ENCODE measurements at places on chromosomes 5 and 9. TPM values are rescaled to one million over a fixed set of nuclear protein-coding genes. Genes with fewer than 3 reads are reported as not detected.

RPL12 gene
- 2,657 TPM for polyA plus RNA-seq

SEMA6A gene
- polyA plus RNA-seq = 40.2 TPM

RLN1 gene
- 0.43 TPM for polyA plus RNA-seq

TMEM174 gene
- polyA plus RNA-seq = 0.08 TPM

ANKRD20A1 gene
- 0.42 TPM for polyA plus RNA-seq

SPATA31A3 gene
- polyA plus RNA-seq = not detected

SHC3 gene
- 1.1 TPM for polyA plus RNA-seq

B4GALT7 gene
- polyA plus RNA-seq = 21.4 TPM

GRCh38 chr5:56774957-56775356 lies 40.4 kb upstream of the MAP3K1 start:
- H3K27me3 ChIP-seq = no peaks in the 10 kb centered on the region
- no peak for DNase-seq
- H3K4me3 ChIP-seq = no peak overlapping the region
- H3K36me3 ChIP-seq = no peaks in the 10 kb centered on the region
- no peak overlapping the region for H3K27ac ChIP-seq
- no peaks in the 10 kb centered on the region for H3K4me1 ChIP-seq

DNA sequence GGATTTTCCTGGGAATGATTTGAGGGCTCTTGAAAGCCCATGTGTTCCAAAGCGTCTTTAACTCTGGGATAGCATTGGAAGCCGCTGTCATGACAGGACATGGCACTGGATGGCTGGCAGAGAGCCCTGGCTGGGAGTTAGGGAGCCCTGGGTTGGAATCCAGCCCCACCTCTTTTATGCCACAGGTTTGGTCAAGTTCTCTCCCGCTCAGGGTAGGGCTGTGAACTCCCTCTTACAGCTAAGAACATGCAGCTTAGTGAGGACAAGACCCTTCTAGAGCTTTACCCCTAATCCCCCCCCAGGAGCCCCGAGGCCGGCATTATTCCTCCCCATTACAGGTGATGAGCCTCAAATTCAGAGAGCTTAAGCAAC lies 37.2 kb downstream of the OLFML2A start:
- H3K4me1 ChIP-seq = peaks cover 66% of the 10 kb centered on the region
- H3K27me3 ChIP-seq = no peaks in the 10 kb centered on the region
- DNase-seq = no peak
- H3K36me3 ChIP-seq = peaks cover 21% of the 10 kb centered on the region
- H3K4me3 ChIP-seq = no peak overlapping the region

GRCh38 chr5:4758550-4758949 lies 381.6 kb upstream of the ADAMTS16 start:
- H3K27ac ChIP-seq = no peak overlapping the region
- H3K36me3 ChIP-seq = no peaks in the 10 kb centered on the region
- no peaks in the 10 kb centered on the region for H3K27me3 ChIP-seq
- DNase-seq = peak; percentile 8
- H3K4me3 ChIP-seq = no peak overlapping the region
- H3K4me1 ChIP-seq = no peaks in the 10 kb centered on the region

GRCh38 chr9:116383133-116383532 lies 229.5 kb downstream of the PAPPA start:
- H3K4me3 ChIP-seq = no peak overlapping the region
- no peak for DNase-seq
- H3K4me1 ChIP-seq = no peaks in the 10 kb centered on the region
- no peaks in the 10 kb centered on the region for H3K27me3 ChIP-seq

GRCh38 chr5:43571237-43571636 lies 14.4 kb upstream of the PAIP1 start:
- DNase-seq = peak; percentile 37
- H3K27me3 ChIP-seq = no peaks in the 10 kb centered on the region
- H3K4me1 ChIP-seq = no peaks in the 10 kb centered on the region
- H3K27ac ChIP-seq = no peak overlapping the region

DNA sequence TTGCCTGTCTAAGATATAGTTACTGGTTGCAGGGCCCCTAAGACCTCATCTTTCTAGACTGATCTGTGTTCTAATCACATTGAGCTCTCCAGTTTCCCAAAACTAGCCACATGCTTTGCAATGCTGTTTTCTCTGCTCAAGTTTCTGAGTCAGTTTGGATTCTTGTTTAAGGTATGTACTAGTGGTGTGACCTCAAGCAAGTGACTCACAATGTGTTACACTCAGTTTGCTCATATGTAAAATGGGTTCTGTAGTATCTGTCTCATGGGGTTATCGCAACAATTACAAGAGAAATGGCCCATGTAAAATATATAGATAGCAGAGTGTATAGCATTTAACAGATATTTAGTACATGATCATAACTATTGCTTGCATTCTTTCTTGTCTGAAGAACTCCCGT lies 153.1 kb upstream of the ELL2 start:
- no peaks in the 10 kb centered on the region for H3K4me1 ChIP-seq
- no peaks in the 10 kb centered on the region for H3K36me3 ChIP-seq
- no peak for DNase-seq
- no peak overlapping the region for H3K27ac ChIP-seq
- no peak overlapping the region for H3K4me3 ChIP-seq
- H3K27me3 ChIP-seq = no peaks in the 10 kb centered on the region

GRCh38 chr5:40405230-40405629 lies 274.5 kb upstream of the PTGER4 start:
- H3K27ac ChIP-seq = no peak overlapping the region
- peaks cover under 1% of the 10 kb centered on the region for H3K4me1 ChIP-seq
- no peak for DNase-seq
- H3K36me3 ChIP-seq = no peaks in the 10 kb centered on the region
- no peak overlapping the region for H3K4me3 ChIP-seq
- H3K27me3 ChIP-seq = no peaks in the 10 kb centered on the region

- DNase-seq = peak; percentile 7
- no peak overlapping the region for H3K27ac ChIP-seq
- peaks cover 9% of the 10 kb centered on the region for H3K4me1 ChIP-seq
- no peaks in the 10 kb centered on the region for H3K36me3 ChIP-seq
- no peaks in the 10 kb centered on the region for H3K27me3 ChIP-seq
These were observed 109.8 kb upstream of the ZNF462 start for GRCh38 chr9:106753155-106753671.

- H3K4me1 ChIP-seq = no peaks in the 10 kb centered on the region
- H3K27me3 ChIP-seq = no peaks in the 10 kb centered on the region
- no peak for DNase-seq
- H3K36me3 ChIP-seq = no peaks in the 10 kb centered on the region
- H3K27ac ChIP-seq = no peak overlapping the region
These were observed 7.6 kb downstream of the KDM4C start for GRCh38 chr9:6765396-6765795.

DNA sequence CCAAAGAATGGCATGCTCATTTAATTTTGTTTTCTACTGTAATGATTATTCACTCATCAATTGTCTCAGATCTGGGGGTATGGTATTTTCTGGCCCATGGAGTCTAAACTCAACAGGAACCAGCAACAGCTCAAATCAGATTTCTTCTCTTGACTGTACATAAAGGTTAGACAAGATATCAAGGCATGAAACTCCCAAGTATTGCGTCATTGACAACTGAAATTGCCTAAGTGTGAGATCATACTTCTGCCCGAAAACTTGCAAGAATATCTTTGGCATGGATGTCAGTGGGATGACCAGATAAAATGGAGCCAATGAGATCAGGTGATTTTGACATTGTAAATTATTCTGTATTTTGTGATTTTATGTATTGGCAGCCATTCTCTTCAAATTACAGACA lies 141.7 kb upstream of the STK32A start:
- no peaks in the 10 kb centered on the region for H3K4me1 ChIP-seq
- DNase-seq = no peak
- no peak overlapping the region for H3K27ac ChIP-seq

DNA sequence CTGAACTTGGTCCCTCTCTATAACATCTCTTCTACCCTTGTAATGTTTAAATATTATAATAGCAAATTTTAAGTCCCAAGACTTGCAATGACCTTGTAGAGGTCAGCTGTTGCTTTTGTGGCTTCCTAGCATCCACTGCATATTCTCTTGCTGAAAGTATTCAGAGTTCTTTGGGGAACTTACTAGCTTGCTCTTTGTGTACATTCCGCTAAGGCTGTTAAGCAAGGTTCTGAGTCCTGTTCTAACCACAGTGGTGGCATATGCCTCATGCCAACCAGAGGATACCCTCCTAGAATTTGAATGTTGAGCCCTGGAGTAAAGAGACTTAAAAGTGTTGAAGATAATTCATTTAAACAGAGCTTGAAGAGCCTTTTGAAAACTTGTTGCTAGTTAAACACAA lies 570.9 kb downstream of the TLE1 start:
- no peaks in the 10 kb centered on the region for H3K36me3 ChIP-seq
- no peak overlapping the region for H3K4me3 ChIP-seq
- DNase-seq = no peak
- H3K27me3 ChIP-seq = no peaks in the 10 kb centered on the region

DNA sequence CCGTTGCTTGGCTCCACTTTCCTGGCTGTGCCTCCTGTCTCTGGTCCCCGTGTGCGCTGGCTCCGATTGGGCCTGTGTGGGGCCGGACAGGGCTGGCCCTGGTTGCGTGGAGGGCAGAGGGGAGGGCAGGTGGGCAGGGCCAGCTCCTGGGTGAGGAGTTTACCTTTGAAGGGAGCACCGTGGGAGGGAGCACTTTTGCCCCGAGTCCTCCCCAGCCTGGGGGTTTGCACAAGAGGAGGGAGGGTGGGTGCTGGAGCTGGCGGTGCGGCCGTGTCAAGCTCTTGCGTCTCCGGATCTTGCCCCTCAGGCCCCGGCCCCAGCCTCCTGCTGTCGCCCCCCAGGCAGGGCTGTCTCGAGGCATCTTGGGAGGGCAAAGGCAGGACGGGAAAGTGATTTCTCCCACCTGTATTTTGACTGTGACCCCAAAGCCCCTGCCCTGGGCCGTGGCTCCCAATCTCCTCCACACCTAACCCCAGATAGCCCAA lies 48.3 kb upstream of the EXOC3 start:
- DNase-seq = no peak
- H3K4me1 ChIP-seq = peaks cover 40% of the 10 kb centered on the region
- H3K4me3 ChIP-seq = no peak overlapping the region
- peak overlapping the region; percentile 65 for H3K27ac ChIP-seq
- H3K27me3 ChIP-seq = no peaks in the 10 kb centered on the region

- H3K36me3 ChIP-seq = peaks cover 10% of the 10 kb centered on the region
- H3K27me3 ChIP-seq = no peaks in the 10 kb centered on the region
- H3K27ac ChIP-seq = no peak overlapping the region
- H3K4me3 ChIP-seq = no peak overlapping the region
- H3K4me1 ChIP-seq = peaks cover 16% of the 10 kb centered on the region
These were observed 23.6 kb downstream of the MARCHF6 start for GRCh38 chr5:10377081-10377480.

GRCh38 chr5:159567461-159567860 lies 237.2 kb upstream of the IL12B start:
- H3K27me3 ChIP-seq = no peaks in the 10 kb centered on the region
- no peak overlapping the region for H3K27ac ChIP-seq
- no peaks in the 10 kb centered on the region for H3K36me3 ChIP-seq
- DNase-seq = no peak
- no peak overlapping the region for H3K4me3 ChIP-seq
- H3K4me1 ChIP-seq = no peaks in the 10 kb centered on the region

GRCh38 chr9:82606071-82606470 lies 456.9 kb downstream of the RASEF start:
- no peak overlapping the region for H3K4me3 ChIP-seq
- H3K27me3 ChIP-seq = no peaks in the 10 kb centered on the region
- no peaks in the 10 kb centered on the region for H3K36me3 ChIP-seq
- no peak overlapping the region for H3K27ac ChIP-seq
- H3K4me1 ChIP-seq = peaks cover 6% of the 10 kb centered on the region
- peak; percentile 72 for DNase-seq

GRCh38 chr5:135654761-135655467 lies 76.1 kb upstream of the CXCL14 start:
- DNase-seq = peak; percentile 98
- H3K27ac ChIP-seq = peak overlapping the region; percentile 91
- H3K4me1 ChIP-seq = peaks cover 30% of the 10 kb centered on the region
- no peaks in the 10 kb centered on the region for H3K36me3 ChIP-seq
- no peak overlapping the region for H3K4me3 ChIP-seq

- H3K27me3 ChIP-seq = no peaks in the 10 kb centered on the region
- H3K27ac ChIP-seq = no peak overlapping the region
- no peak overlapping the region for H3K4me3 ChIP-seq
- H3K36me3 ChIP-seq = peaks cover 22% of the 10 kb centered on the region
- H3K4me1 ChIP-seq = peaks cover 44% of the 10 kb centered on the region
These were observed 4.9 kb downstream of the TPRN start for GRCh38 chr9:137195525-137196220.

DNA sequence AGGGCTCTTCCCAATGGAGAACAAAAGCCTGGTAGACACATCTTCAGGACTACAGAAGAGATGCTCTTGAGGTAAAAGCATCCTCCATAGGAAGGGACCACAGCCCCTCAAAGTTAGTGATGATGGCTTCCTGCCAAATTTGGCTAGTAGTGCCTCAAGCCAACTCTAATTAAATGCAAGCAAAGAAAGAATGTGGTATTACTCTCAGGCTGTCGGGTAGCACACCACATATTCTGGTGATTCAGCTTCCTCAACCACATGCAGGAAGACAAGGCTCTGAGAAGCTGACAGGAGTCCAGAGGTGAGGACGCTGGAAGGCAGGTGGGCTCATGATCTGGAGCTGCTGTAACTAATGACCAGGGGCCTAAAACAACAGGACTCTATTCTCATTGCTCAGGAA lies 37.2 kb upstream of the S1PR3 start:
- peaks cover 35% of the 10 kb centered on the region for H3K4me1 ChIP-seq
- no peak overlapping the region for H3K4me3 ChIP-seq

- H3K4me3 ChIP-seq = no peak overlapping the region
- no peak for DNase-seq
- no peaks in the 10 kb centered on the region for H3K36me3 ChIP-seq
- H3K4me1 ChIP-seq = no peaks in the 10 kb centered on the region
These were observed 53.4 kb upstream of the ROR2 start for GRCh38 chr9:92003308-92004044.

GRCh38 chr9:130627051-130627450 lies 37.3 kb upstream of the PRDM12 start:
- peaks cover 89% of the 10 kb centered on the region for H3K36me3 ChIP-seq
- no peak for DNase-seq
- H3K27me3 ChIP-seq = no peaks in the 10 kb centered on the region
- H3K4me3 ChIP-seq = no peak overlapping the region
- H3K4me1 ChIP-seq = no peaks in the 10 kb centered on the region
- H3K27ac ChIP-seq = no peak overlapping the region

- H3K36me3 ChIP-seq = no peaks in the 10 kb centered on the region
- DNase-seq = no peak
- H3K27ac ChIP-seq = no peak overlapping the region
- H3K4me1 ChIP-seq = peaks cover 5% of the 10 kb centered on the region
- H3K27me3 ChIP-seq = no peaks in the 10 kb centered on the region
These were observed 55.7 kb upstream of the DPYSL3 start for GRCh38 chr5:147565524-147565923.

DNA sequence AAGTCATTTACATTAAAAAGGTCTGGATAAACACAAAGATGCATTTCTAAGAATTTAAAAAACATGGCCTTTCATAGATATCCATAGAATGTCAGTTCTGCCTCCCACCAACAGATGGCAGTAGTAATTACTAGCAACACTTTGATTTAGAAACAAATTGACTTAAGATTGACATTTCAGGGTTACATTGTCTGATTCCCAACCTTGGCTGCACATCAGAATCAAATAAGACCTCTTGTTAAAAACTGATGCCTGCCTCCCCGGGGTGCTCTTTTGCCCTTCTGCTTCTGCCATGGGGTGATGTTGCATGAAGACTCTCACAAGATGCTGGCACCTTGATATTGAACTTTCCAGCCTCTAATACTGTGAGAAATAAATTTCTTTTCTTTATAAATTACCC lies 146.2 kb upstream of the GPR151 start:
- no peak overlapping the region for H3K4me3 ChIP-seq
- no peaks in the 10 kb centered on the region for H3K27me3 ChIP-seq
- H3K27ac ChIP-seq = no peak overlapping the region
- no peaks in the 10 kb centered on the region for H3K4me1 ChIP-seq
- no peak for DNase-seq
